Activated CD4-positive, CD25-positive, alpha-beta regulatory T cell treated with anti-CD3 and anti-CD28 coated beads, Interleukin-2, amount 50 U/mL, for 16 hours (primary cell): ENCODE measurements at places on chromosomes 11 and 22.

DNA sequence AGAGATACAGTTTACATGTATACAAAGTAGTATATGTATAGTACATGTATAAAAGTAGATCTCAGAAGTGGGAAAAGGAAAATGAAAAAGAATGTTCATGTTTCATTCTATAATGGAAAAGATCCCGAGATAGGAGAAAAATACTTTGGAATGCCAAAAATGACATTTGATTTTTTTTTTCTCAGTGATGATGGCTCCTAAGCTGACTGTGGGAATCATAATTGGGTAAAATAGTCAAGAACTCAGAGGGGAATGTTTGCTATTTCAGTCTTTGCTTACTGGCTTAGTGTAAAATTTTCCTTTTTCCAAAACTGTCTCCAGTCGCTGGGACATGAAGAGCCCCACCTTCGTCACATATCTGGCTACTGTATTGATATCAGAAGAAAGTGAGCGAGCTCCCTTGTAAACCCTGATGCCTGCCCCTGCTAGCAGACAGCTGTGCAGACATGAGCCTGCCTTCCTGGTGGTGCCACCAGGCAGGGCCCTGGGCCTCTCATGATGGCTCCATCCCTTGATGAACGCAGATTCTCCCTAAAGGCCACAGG is 944.6 kb downstream of the NTM start:
- DNase-seq: no peak

DNA sequence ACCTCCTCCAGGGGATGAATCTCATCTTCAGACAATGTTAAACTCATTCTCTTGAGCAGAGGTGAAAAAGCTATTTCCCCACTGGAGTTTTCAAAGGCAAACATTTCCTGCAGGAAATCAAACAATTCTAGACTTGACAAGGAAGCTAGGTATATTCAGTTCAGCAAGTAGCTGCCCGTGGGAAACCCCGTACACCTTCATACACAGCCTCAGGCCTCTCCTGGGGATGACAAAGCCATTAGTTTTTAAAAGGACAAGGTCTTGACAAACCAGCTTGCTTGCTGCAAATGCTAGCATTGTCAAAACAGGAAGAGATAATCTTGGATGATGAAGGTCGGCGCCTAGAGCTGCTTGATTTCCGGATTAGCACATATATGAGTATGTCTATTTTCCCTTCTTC is 1630.8 kb upstream of the TENM4 start:
- DNase-seq: no peak

GRCh38 chr11:82462608-82463242 is 270.9 kb downstream of the FAM181B start:
- DNase-seq: no peak

DNA sequence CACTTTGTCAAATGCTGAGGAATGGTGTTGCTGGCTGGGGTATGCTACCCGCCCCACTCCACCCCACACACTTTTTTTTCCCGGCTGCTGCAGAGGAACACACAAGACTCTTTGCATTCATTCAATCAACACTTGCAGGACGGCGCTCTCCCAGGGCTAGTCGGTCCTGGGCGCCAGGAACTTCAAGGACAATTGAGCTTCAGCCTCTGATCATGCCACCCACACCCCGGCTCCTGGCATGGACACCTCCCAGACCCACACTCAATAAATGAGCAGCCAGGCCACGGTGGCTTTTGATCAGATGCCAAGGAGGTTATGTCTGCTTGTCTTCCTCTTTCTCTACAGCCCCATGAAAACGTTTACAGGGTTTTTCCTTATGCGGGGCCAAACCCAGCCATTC is 19.8 kb downstream of the TPST2 start:
- no peak for DNase-seq

DNA sequence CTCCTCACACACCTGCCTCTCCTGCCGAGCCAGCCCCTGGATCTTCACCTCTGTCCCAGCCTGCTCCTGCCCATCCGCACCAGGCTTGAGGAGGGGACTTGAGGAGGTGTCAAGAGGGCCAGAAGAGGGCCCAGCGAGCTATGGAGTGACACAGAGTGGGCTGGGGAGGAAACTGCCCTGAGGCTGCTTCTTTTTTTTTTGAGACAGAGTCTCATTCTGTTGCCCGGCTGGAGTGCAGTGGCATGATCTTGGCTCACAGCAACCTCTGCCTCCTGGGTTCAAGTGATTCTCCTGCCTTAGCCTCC is 21.9 kb upstream of the CDON start:
- no peak for DNase-seq

- no peak for DNase-seq
These were observed 34.7 kb downstream of the NECTIN1 start for GRCh38 chr11:119694334-119694733.

GRCh38 chr11:100978442-100978841 is 151.2 kb downstream of the PGR start:
- no peak for DNase-seq

DNA sequence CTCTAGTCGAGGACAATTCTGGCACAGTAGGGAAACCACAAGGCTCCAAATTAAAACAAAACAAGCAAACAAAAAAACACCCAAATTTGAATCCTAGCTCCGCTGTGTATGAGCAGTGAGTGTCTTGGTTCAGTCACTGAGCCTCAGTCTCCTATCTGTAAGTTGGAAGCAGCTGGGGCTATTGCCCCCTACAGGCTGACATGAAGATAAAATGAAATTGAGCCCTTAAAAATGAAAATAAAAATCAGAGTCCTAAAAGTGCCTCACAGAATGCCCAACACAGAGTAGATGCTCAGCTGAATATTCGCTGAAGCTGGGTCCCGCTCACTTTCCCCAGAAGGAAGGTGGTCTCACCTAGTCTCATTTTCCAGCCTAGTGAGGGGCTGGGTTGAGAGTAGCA is 65.2 kb downstream of the PDE2A start:
- DNase-seq: no peak

DNA sequence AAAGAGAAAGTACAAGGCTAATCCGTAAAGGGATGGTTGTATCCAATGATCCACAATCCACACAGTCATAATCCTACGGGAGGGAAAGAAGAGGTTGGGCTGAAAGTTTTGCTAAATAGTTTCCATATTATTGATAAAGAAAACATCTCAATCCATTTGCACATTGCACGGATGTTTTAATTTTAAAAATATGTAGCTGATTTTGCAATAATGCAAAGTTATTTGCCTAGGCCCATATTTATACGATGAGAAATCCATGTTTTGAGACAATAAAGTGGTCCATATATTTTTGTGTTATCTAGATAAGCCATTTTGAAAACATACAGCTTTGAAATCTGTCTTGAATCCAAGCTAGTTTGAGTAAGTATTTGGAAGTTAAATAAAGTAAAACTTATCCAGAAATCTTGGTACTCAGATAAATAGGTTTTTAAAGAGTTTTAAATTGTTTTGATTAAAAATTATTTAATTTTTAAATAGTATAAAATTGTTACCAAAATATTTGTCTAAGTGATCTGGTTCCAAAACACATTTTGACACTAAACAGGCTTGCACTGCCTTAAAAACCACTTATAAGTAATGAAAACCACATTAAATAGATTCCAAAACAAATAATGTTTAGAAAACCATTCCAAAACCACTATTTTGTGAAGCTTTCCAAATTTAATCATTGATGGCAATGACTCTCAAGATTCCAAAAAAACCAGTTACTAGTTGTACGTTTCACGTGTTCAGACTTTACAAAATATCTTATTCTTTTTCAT is 38.2 kb upstream of the PAMR1 start:
- no peak for DNase-seq
